HCEC 1CT (cell line): ENCODE measurements at places on chromosomes 12 and 14.

- DNase-seq, result peak; percentile 54
Observed at GRCh38 chr12:75489613-75490210, 9.2 kb downstream of the GLIPR1 start.

GRCh38 chr14:92549859-92550230 is 36.3 kb downstream of the RIN3 start:
- no peak for DNase-seq

DNA sequence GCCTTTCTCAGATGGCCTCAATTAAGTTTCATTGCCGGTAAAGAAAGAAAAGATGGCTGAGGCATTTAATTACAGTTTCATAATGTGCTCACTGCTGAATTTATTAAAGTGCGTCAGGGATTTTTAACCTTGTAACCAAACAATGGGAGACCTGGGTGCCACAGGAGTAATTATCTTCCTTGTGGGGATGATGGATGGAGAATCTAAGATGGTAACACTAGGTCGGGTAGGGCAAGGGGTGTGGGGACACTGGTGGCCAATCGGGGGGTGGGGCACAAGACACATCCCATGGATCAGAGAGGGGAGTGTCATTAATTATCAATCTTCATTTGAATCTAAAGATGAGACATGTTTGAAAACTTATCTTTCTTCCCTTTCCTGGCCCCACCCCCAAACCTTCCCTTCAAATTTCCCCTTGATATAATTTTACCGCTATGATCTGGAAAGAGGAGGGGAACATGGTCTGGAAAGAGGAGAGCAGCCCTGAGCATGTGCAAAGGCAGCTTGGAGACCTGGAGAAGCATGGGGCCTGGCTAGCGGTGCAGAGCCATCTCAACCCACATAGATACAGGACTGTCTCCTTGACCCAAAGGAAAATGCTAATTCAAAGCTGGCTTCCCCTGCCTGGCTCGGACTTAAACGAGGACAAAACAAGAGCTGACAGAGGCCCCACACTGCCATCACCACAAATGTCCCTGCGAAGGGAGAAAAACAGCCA is 231.3 kb upstream of the NOS1 start:
- DNase-seq, result no peak

- DNase-seq, result no peak
Observed at GRCh38 chr12:124813782-124814181, 49.9 kb downstream of the SCARB1 start.

DNA sequence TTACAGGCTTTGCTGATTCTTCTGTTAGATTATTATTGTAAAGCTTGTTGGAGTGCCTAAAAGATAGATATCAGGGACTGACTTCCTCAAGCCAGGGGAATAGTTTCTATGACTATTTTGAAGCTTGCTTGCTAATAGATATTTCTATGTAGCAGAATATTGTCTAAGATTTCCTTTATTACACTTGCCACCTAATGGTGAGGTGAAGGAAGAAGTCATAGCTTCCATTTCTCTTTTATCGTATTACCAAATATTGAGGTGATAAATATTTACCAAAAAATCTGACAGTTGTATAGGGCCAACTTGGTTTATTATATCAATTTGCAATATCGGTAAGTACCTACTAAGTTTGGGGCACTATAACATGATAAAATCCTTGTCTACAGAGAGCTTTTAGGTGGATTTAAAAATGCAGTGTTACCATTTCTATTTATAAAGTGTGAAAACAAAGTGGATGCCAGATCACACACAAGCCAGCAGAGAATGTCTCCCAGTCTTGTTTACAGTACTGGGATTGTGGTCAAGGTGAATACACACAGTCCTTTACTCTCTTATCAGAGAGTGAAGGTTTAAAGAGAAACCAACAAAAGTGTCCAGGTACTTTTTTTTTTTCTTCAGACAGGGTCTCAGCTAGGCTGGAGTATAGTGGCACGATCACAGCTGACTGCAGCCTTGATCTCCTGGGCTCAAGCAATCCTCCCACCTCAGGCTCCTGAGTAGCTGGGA is 137.9 kb downstream of the IGF1 start:
- DNase-seq, result no peak

GRCh38 chr14:52873694-52874093 is 77.2 kb downstream of the FERMT2 start:
- peak; percentile 42 for DNase-seq

DNA sequence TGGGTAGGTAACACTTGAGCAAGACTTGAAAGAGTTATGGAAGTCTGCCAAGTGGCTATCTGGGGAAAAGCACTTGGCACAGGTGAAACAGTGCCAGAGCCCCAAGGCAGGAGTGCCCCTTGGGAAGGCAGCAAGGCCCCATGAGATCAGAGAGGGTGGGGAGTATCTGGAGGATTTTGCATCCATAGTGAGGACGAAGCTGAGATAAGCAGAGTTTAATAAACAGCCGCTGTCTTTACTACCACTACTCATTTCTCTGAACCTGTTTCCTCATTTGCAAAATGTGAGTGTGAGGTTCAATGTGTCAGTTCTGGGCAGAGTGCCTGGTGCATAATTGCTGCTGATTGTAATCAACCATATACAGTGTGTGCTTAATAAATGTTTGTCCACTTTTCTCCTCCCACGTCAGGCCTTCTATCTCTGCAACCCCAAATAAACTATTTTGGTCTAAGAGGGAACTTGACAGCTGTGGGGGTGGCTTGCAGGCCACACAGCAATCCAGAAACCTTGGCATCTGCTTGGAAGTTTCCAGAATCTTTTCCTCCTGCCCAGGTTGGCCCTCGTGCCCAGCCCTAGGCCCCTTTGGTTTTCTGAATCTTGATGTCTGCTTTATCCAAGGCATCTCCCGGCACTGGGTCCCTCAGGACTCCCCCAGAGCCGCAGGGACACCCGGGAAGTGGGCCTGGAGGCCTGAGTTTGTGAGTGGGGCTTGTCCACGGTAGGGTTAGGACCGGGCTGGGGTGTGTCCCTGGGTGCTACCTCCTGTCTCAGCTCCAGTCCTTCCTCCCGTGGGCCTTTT is 4.5 kb downstream of the ABCB9 start:
- no peak for DNase-seq

DNA sequence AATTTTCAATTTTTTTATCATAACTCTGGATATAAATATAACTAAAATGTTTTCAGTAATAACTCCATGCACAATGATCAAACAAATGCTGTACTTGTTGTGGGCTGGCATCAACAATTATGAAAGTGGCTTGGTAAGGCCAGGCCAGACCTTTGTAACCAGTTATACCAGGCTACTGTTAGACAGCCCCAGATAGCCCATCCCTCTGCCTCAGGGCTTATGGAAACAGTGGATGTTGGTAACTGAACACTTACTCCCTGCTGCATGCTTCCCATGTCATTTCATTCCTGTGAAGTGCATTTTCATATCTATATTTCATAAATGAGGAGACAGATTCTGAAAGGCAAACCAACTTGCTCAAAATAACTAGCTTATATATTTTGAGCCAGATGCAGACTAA is 195.0 kb downstream of the SYT1 start:
- no peak for DNase-seq

- DNase-seq, result no peak
Observed at GRCh38 chr12:33752854-33753253, 269.4 kb upstream of the ALG10 start.

DNA sequence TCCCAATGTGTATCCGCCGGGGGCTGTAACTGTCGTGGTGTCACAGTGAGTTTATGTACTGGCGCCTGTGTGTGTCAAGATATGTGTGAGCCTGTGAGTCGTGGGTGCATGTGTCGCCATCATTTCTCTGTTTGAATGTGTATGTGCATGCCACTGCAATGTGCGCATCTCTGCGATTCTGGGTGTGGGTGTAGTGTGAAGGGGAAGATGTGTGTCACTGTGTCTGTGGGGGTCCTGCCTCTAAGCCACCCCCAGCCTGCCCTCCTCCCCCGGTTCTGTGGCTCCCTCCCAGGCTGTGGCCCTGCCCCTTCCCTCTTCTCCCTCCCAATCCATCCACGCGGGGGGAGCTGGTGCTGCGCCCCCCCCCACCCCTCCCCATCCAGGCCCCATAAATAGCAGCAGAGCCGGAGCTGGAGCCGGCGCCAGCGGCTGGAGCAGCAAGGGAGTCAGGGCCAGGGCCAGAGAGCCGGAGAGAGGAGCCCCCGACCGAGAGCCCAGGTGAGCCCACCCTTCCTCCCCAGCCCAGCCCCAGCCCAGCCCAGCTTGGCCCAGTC is at the start of gene CPNE6:
Gene CPNE6 (plus strand): TSS at position 419 of the 554 bp plus-strand sequence. CDS start 1,375 bp downstream, outside the sequence.
- no peak for DNase-seq

- DNase-seq, result no peak
Observed at GRCh38 chr12:115574826-115575225, 702.7 kb downstream of the MED13L start.

- DNase-seq, result peak; percentile 46
Observed at GRCh38 chr14:92880851-92881250, 42.1 kb upstream of the CHGA start.

DNA sequence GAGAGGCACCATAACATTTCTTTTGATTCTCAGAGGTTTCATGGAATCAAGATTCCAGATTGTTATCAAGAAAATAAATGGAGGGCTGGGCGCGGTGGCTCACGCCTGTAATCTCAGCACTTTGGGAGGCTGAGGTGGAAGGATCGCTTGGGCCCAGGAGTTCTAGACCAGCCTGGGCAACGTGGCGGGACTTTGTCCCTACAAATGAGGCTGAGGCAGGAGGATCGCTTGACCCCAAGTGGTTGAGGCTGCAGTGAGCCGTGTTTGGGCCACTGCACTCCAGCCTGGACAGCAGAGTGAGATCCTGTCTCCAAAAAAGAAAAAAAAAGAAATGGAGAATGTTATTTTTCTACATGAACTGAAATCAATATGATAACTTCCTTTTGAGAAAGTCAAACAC is 1.3 kb downstream of the SLC39A9 start:
- no peak for DNase-seq

- DNase-seq, result no peak
Observed at GRCh38 chr12:6734506-6735387, 10.9 kb downstream of the COPS7A start.

DNA sequence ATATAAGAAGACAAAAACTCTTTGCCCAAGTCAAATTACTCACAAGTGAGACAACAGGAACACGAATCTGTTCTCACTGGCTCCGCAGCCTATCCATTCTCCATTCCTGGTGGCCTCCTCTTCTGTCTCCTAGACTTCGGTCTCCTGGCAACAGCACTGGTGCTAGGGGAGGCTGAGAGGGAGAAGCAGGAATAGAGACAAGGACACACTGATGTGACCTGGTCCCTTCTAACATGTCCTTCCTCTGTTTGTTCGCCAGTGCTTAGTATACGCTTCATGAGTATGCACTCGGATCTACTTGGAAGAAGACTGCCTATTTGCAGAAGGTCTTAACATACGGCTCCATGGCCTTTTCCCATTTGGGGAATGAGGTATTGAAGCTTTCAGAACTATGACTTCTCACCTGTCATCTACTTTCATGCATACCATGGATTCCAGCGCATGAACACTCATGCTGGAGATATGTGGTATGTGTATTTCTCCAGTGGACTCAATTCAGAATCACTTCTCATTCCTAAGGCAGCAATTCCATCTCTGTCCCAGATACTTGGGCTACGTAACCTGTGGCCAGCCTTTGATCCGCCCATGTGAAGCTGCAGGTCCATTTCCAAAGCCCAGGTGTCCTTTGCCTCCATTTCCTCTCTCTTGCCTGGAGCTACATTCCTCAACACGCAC is 33.9 kb downstream of the BHLHE41 start:
- peak; percentile 14 for DNase-seq

- DNase-seq, result no peak
Observed at GRCh38 chr14:95184413-95184790, 27.1 kb upstream of the DICER1 start.

DNA sequence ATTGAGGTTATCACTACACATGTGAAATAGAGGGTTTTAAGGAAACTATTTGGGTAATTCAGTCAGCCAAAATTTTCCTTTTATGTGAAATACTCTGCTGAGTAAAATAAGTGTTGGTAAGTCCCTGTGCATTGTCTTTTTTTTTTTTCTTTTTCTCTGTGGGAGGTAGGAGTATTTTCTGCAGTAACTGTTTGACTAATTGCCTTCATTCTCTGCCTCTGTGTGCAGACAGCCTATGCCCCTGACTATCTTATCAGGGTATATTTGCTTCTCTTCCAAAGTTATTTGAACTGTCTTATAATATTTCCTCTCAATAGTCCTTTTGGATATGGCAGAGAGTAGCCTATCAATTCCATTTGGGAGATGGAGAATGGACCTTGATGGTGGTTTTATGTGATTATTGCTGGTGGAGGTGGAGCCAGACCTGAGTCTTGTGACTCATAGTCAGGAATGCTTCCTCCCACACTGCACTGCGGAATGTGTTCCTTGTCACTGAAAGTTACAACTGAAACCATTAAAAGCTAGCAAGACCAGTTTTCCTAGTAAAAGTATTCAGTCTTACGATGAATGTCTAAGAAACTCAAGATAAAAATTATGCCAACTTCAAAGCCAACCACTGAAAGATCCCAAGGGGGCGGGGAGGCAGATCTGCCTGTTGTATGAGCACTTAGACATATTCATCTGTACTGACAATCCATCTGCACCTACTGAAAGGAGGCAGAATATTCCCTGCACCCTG is 40.9 kb upstream of the STXBP6 start:
- DNase-seq, result peak; percentile 59

DNA sequence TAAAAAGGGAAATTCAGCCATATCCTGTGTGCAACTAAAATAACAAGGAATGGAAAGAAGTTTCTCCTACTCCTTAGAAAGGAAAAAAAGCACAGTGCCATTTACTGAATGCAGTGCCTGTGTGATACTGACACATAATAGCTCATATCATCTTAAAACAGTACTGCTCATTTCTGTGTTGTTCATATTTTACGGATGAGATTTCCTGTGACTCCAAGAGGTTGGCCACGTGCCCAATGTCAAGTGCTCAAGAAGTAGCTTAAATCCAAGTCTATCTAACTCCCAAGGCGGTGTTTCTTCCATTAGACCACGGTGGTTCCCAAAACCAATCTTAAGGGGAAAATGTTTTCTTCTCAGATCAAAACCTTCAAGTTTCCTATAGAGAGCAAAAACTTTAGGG is 20.0 kb downstream of the MAP3K9 start:
- DNase-seq, result peak; percentile 59

GRCh38 chr12:54486173-54486867 is 11.2 kb upstream of the NCKAP1L start:
- DNase-seq, result no peak

- no peak for DNase-seq
Observed at GRCh38 chr12:33296529-33296928, 143.1 kb downstream of the SYT10 start.

GRCh38 chr12:76746516-76746915 is 17.4 kb upstream of the ZDHHC17 start:
- DNase-seq, result no peak

GRCh38 chr12:92977326-92977725 is 48.2 kb upstream of the EEA1 start:
- no peak for DNase-seq

- DNase-seq, result no peak
Observed at GRCh38 chr12:87384226-87384625, 645.0 kb downstream of the C12orf50 start.
